ENCODE measurements at places on chromosomes 3 and 15. TPM values are rescaled to one million over a fixed set of nuclear protein-coding genes. Genes with fewer than 3 reads are reported as not detected.

GNAT1 gene
- total RNA-seq = not detected

DNA sequence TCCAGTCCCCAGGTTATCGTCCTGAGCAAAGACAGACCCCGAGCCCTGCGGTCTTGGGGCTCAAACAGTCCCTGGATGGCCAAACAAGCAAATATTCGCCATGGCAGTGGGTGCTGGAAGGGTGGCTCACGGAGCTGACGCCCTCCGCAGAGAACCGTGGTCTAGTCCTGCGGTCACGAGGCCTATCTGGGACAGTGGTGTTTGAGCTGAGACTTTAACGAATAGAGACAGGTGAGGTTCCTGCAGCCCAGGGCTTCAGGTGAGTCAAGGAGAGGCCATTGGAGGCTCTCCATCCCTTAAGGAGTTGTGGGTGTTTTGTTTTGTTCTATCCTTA, 399 bp upstream of the SUCLG2 start:
- DNase-seq = no peak

DNA sequence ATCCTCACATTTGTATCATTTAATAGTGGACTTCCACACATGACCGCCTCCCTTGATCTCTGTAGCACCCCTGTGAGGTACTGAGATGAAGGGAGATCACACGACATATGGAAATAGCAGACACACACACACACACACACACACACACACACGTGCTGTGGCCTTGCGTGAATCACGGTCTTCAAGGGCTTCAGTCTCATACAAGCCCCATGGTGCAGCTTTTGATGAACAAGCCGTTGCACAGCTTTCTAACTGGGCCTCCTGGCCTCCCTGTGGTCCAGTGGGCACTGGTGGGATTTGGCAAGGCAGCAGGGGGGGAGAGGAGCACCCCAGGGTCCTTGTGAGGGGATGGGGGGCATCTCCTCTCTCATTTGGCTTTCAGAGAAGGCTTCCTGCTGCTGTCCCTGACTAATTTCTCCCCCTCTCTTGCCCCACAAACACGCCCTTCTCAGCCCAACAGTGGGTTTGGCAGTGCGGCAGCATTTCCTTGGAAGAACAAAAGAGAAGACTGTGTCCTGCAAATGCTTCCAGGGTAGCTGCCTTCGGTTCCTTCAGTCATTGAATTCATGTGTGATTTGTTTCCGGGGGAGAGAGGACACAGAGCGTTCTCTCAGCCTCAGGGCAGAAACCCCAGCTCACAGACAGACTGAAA, 98.7 kb downstream of the SMAD6 start:
- DNase-seq = no peak

C3orf22 gene
- 1.7 TPM for total RNA-seq

- peak; percentile 32 for DNase-seq
Observed at GRCh38 chr3:49914906-49915305, 11.2 kb upstream of the MST1R start.

WNT7A gene
- 1.4 TPM for total RNA-seq

KBTBD13 gene
- total RNA-seq = not detected

DNA sequence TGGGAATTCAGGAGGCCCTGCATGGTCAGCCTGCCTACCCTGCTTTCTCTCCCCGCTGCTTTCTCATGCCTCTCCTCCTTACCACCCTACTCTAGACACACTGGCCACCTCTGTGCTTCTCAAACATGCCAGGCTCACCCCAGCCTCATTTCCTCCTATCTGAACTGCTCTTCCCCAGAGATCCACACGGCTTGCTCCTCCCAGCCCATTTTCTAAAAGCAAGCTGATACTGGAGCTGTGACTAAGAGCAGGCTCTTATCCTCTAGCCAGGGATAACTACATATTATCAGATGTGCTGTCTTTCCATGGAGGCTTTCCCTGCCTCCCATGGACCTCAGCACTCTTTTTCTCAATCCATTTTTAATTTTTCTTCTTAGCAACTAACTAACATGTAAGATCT, 85.9 kb downstream of the BOC start:
- peak; percentile 31 for DNase-seq

- peak; percentile 54 for DNase-seq
Observed at GRCh38 chr15:29268706-29269484, 727 bp downstream of the NSMCE3 start.

CCDC51 gene
- 4.8 TPM for total RNA-seq

Measured in umbilical cord (tissue), 2 donors.